ENCODE measurements at places on chromosomes 6 and 20. TPM values are rescaled to one million over a fixed set of nuclear protein-coding genes. Genes with fewer than 3 reads are reported as not detected.
A peak's percentile ranks its signal among the peaks of the same experiment; 100 is the strongest.

CALHM4 gene
- not detected for total RNA-seq

BCAS1 gene
- total RNA-seq = 2.3 TPM

ADGB gene
- not detected for total RNA-seq

MTFR2 gene
- 6.1 TPM for total RNA-seq

MUC22 gene
- not detected for total RNA-seq

NOTCH4 gene
- 1.1 TPM for total RNA-seq

TAAR6 gene
- total RNA-seq = not detected

DNA sequence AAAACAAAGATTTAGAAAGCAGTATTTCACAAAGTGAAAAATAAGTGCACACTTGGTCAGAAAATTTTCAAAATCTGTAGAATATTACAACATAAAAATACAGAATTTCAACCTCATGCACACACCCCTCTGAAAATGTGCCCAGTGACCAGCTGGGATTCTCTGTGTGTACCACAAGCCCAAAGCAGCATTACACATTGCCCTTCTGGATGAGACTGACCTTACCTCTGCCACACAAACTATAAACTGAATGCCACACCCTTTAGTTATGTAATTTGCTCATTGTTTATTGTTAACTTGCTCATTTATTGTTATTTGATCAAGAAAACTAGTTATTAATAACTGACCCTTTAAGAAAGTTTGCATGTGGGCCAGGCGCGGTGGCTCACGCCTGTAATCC is 303.0 kb downstream of the FOXC1 start:
- no peak for DNase-seq

- no peak for DNase-seq
These were observed 2.3 kb downstream of the NRSN2 start for GRCh38 chr20:348972-349841.

DNA sequence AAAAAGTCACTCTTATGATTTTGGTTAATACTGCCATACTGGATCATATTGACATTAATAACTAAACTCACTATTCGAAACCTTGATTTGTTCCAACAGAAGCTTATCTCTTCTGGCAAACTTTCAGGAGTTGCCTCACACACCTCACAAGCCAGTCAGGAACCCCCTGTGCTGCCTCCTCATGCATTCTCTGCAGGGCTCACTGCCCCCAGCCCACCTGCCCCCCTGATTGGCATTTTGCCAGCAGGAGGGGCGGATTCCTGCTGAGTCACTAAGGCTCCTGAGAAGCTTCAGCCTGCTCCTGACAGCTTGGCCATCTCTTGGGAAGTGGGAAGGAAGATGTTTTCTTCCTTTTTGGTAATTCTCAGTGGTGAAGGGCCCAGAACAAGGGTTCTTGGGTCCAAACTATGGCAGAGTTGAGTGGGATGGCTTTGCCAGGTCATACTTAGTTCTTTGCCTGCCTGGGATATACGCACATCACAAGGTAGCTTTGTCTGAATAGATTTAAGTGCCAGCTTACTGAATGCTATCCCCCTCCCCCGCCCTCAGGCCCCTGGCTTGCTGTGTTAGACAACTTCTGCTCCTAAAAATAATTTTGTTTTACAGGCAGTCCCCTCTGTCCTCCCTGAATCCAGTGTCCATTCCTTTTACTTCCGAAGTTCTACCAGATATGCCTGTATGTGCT is 31.4 kb downstream of the SLC35F1 start:
- no peak for DNase-seq

- DNase-seq = no peak
These were observed 85.1 kb downstream of the LYRM2 start for GRCh38 chr6:89553431-89553830.

DNA sequence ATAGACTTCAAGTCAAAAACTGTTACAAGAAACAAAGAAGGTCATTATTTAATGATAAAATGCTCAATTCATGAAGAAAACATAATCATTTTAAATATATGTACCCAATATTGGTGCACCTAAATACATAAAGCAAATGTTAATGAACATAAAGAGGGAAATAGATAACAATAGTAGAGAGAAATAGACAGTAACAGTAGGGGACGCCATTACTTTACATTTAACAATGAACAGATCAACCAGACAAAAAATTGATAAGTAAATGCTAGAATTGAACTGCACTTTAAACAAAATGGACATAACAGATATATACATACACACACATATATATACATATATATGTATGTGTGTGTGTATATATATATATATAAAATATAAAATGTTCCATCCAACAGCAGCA is 37.4 kb downstream of the IL22RA2 start:
- peak; percentile 35 for DNase-seq

GRCh38 chr6:117074672-117075071 is 190.7 kb upstream of the VGLL2 start:
- DNase-seq = no peak

DNA sequence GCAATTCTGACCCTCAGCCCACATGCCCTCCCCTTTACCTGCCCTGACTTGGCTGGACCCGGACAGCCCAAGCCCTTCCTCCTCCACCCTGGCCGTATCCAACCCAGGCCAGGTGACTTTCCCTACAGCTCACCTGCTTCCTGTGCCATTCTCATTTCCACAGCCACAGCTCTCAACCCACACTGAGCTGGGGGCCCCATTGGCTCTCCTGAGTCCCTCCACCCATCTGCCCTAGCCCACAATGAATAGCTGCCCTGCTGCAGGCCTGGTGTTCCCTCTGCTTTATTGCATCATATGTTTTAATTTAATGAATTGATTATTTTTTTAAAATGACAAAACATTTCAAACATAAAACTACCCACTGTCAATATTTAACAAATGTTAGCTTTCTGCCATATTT is 118.5 kb upstream of the BACH2 start:
- no peak for DNase-seq

Measured in fibroblast of the aortic adventitia (primary cell).